ENCODE measurements at places on chromosomes 2 and 18.
A peak's percentile ranks its signal among the peaks of the same experiment; 100 is the strongest.

GRCh38 chr2:74756356-74756890 lies 77.5 kb upstream of the HK2 start:
- DNase-seq = no peak

GRCh38 chr18:72107647-72108383 lies 436.3 kb downstream of the CBLN2 start:
- peak; percentile 82 for DNase-seq

GRCh38 chr2:88011011-88011410 lies 5.3 kb downstream of the RNU2-63P start:
- no peak for DNase-seq

DNA sequence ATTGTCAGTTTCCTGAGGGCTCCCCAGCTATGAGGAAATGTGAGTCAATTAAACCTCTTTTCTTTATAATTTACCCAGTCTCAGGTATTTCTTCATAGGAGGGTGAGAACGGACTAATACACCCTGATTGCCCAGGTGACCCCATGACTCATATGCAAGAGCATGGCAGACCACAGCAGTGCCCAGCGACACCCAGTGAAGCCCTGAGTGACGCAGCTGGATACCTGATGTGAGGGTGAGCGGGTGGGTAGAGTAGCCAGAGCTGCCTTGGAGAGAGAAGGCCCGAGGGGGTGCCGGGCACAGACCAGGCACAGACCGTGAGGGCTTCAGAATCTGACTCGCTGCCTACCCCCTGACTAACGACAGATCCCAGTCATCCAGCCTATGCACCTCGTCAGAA lies 15.4 kb downstream of the ALPG start:
- DNase-seq = no peak

DNA sequence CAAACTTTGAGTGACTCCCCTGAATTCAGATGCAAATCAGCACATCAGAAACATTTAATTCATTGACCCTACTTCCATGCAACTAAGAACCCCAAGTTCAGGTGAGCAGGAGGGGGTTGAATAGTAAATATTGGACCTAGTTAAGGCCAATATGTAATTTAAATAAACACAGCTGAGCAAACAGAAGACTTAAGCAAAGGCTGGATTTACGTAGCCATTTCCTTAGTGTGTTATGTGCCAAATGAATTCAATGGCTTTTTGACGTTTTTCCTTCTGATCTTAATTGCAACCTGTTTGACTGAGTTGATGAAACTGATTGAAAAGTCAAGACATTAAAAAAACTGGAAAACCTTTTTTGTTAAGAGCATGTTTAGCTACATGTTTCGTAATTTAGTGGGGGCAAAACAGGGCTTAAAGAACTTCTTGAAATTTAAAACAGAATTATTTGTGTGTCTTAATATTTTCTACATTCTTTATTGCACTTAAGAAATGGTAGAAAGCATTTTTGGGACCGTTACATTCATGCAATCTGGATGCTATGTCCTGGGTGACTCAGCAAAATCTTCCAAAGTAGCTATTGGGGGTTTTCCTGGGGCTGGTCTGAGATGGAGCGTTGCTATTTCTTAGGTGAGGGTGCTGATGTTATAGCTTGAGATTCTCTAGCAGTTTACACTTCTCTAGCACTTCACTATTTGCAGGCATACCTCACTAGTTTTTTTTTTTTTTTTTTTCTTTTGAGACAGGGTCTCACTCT lies 25.5 kb upstream of the KCNE4 start:
- peak; percentile 88 for DNase-seq

- no peak for DNase-seq
Measured at GRCh38 chr2:223230352-223230751, 178.4 kb downstream of the KCNE4 start.

DNA sequence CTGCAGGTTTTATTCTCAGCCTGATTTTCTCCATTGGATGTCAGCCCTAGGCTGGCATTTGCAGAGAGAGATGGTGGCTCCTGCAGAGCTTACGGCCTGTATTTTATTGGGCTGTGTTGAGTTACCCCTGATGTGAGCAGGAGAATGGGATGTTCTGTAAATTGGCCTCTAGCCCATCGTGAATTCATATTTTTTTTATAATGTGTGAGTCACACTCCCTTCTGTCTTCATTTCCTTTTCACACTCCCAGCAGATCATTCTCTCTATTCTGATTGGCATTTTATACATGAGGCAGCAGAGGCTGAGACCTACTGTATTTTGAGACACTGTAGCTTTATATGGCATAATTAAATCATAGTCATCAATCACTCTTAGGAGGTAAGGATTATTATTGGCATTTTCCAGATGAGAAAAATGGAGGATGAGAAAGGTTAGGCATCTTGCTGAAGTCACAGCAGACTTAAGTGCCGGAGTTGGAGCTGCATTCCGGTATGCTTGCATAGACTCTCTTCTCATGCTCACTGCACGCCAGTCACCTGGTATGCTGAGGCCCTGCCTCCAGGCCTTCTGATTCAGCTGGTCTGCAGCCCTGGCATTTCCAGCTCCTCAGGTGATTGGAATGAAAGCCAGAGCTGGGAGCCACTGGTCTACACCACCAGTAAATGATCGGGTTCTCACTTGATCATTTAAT lies 142.4 kb downstream of the NEDD4L start:
- peak; percentile 43 for DNase-seq

GRCh38 chr2:109335631-109336176 lies 206.7 kb downstream of the SH3RF3 start:
- no peak for DNase-seq

GRCh38 chr2:33086400-33087015 lies 139.8 kb downstream of the LTBP1 start:
- no peak for DNase-seq

- DNase-seq = no peak
Measured at GRCh38 chr2:74908748-74909444, 49.5 kb upstream of the POLE4 start.

DNA sequence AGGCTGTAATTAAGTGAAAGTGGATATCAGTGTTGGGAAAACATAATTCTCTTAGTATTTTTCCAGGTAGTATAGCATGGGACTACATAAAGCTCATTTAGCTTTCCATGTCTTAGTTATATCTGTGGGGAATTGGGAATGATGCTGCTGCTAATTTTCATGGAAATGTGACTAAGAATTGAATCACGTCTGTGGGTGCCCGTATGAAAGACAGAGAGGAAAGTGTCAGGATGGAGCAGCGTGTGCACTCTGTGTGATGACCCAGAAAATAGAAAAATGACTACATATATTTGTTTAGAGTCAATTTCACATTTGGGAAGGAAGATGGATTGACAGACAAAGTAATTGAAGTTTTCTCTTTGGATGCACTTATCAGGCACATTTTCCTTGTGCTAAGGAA lies 212.1 kb downstream of the PTPRM start:
- DNase-seq = no peak

- no peak for DNase-seq
Measured at GRCh38 chr2:68737711-68738110, 3.1 kb downstream of the ARHGAP25 start.

- DNase-seq = no peak
Measured at GRCh38 chr18:62480927-62481326, 41.9 kb upstream of the ZCCHC2 start.

Data from NCI-H510A treated with DMSO at 0.1 percent for 48 hours (cell line).